ENCODE measurements at places on chromosomes 11 and 22.

GRCh38 chr11:6245536-6245935 lies 6.6 kb downstream of the CNGA4 start:
- no peak for DNase-seq
- no peaks in the 10 kb centered on the region for H3K36me3 ChIP-seq
- H3K4me3 ChIP-seq: no peak overlapping the region
- no peak overlapping the region for H3K27ac ChIP-seq

DNA sequence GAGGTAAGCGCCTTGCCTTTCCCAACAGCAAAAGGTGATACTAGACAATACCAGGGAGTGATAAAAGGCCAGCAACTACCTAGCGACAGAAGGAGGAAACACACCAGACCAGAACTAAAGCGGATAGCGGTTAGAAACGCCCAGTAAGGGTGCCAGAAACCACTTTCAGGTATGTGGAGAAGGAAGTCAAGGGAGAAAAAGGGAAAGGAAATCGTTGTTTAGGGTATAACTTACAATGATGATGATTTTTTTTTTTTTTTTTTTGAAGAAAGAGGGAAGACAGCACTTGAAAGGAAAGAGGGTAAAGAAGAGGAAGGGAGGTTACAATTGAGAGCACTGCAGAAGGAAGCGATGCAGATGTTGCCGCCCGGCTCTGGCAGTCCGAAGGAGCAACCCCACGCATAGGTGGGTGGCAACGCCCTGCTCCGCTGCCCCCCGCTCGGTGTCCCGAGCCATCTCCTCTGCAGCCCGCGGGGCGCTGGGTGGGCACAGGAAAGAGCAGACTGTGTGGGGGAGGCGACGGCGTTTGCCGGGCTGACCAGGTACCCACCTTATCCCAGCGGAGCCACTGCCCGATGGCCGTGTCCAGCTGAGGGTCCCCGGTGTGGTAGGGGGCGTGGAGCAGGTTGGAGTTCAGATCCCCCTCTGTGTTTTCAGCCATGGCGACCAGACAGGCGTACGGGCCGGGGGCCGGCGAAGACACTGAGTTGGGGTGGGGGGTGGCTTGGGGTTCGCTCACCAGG lies 561 bp downstream of the PGM2L1 start:
- DNase-seq: peak; percentile 37
- no peaks in the 10 kb centered on the region for H3K27me3 ChIP-seq
- no peaks in the 10 kb centered on the region for H3K36me3 ChIP-seq
- peaks cover 4% of the 10 kb centered on the region for H3K4me1 ChIP-seq

DNA sequence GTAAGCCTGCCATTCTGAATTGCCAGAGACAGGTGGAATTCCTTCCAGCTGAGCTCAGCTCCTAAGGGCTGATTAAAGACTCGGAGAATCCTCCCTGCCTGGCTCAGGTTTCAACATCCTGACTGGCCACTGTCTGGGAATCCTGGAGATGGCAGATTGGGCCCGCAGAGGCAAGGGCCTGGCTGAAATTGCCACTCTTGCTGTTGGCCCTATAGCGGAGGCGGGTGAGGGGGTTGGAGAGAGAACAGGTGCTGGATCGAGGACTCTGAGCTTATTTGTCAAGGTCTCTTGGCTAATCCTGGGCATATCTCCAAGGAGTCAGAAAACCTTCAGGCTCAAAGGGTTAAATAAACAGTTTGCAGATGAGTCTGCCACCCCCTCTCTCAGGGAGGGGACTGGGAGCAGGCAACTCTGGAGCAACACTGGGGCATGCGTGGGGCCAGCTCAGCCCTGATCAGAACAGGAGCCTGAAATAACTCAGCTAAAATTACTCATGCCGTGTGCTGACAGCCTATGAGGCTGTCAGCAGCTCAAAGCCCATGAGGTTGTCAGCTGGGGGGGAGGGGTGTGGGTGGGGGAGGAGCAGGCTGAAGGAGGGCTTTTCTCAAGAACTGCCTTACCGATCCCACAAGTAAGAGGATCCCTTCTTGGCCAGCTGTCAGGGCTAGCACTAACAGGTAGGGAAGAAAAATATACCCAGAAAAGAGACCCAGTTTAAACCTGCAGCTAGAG lies 14.7 kb upstream of the MFRP start:
- H3K4me3 ChIP-seq: no peak overlapping the region
- peaks cover 4% of the 10 kb centered on the region for H3K27me3 ChIP-seq
- peak overlapping the region; percentile 35 for H3K27ac ChIP-seq
- peak; percentile 73 for DNase-seq
- no peaks in the 10 kb centered on the region for H3K36me3 ChIP-seq
- peaks cover 18% of the 10 kb centered on the region for H3K4me1 ChIP-seq

- H3K27me3 ChIP-seq: peaks cover 3% of the 10 kb centered on the region
- DNase-seq: no peak
- H3K27ac ChIP-seq: peak overlapping the region; percentile 68
- no peaks in the 10 kb centered on the region for H3K36me3 ChIP-seq
- peaks cover 23% of the 10 kb centered on the region for H3K4me1 ChIP-seq
Measured at GRCh38 chr11:2913019-2913431, 16.2 kb downstream of the PHLDA2 start.

- no peaks in the 10 kb centered on the region for H3K27me3 ChIP-seq
- peaks cover 6% of the 10 kb centered on the region for H3K36me3 ChIP-seq
- DNase-seq: peak; percentile 91
- peak overlapping the region; percentile 81 for H3K27ac ChIP-seq
- H3K4me1 ChIP-seq: peaks cover 26% of the 10 kb centered on the region
- peak overlapping the region; percentile 20 for H3K4me3 ChIP-seq
Measured at GRCh38 chr22:45318168-45318557, 8.4 kb downstream of the FAM118A start.

DNA sequence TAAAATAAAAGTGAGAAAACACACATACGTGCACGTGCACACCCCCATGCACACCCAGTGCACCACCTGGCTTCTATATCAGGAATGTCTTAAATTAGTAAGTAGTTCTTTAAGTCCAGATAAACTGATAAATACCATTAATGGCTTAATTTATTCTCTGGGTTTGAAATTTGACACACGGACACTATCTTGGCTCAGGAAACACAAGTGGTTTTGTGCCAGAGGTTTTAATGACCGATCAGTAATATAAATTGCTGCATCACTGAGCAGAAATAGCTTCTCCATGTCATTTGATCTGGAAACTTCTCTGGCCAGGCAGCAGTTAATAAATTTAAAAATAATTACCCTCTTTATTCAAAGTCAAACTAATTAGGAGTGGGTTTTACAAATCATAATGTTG lies 101.5 kb upstream of the NNMT start:
- DNase-seq: no peak
- no peak overlapping the region for H3K4me3 ChIP-seq
- H3K36me3 ChIP-seq: no peaks in the 10 kb centered on the region
- no peak overlapping the region for H3K27ac ChIP-seq
- H3K4me1 ChIP-seq: peaks cover 8% of the 10 kb centered on the region

- peaks cover 3% of the 10 kb centered on the region for H3K36me3 ChIP-seq
- H3K4me3 ChIP-seq: peak overlapping the region; percentile 70
- H3K4me1 ChIP-seq: peaks cover 15% of the 10 kb centered on the region
- DNase-seq: peak; percentile 31
Measured at GRCh38 chr11:102451681-102452460, 694 bp downstream of the TMEM123 start.

DNA sequence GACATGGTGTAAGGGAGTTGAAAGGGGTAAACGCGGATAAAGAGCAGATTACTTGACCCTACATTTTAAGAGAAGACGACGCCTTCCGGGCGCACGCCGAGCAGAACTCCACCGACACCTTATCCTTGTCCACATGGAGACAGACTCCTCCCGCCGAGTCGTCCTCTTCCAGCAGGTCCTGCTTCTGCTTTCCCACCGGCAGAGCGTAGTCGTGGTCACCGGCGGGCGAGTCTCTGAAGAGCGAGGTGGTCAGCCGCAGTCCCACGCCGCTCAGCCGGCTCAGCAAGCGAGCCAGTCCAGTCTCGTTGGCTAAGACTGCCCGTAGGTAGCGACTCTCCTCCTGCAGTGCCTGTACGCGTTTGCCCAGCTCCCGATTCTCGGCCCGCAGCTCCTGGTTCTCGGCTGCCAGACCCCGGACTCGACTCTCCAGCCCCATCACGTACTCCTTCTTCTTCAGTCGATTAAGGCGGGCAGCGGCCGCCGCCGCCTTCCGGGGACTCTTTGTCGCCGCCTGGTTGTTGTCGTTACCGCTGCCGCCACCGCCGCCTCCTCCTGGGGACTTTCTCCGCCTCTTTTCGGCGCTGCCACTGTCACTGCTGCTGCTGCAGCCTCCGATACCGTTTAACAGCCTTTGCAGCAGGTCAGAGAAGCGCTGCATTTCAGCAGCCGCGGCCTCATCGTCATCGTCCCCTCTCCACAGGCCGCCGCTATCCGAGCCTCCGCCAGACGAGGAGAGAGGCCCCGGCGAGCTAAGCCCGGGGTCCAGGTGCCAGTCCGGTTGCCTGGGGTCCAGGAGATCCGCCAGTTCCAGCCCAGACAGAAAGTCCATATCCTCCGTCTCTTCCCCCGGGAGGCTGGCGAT lies 945 bp downstream of the CREBZF start:
- peak; percentile 29 for DNase-seq
- peak overlapping the region; percentile 95 for H3K4me3 ChIP-seq
- H3K4me1 ChIP-seq: peaks cover 20% of the 10 kb centered on the region
- no peaks in the 10 kb centered on the region for H3K27me3 ChIP-seq
- peak overlapping the region; percentile 98 for H3K27ac ChIP-seq

- no peaks in the 10 kb centered on the region for H3K27me3 ChIP-seq
- H3K27ac ChIP-seq: peak overlapping the region; percentile 93
- peaks cover 26% of the 10 kb centered on the region for H3K4me1 ChIP-seq
- peak; percentile 97 for DNase-seq
- H3K4me3 ChIP-seq: peak overlapping the region; percentile 12
Measured at GRCh38 chr11:83051760-83052671, 19.7 kb downstream of the RAB30 start.

DNA sequence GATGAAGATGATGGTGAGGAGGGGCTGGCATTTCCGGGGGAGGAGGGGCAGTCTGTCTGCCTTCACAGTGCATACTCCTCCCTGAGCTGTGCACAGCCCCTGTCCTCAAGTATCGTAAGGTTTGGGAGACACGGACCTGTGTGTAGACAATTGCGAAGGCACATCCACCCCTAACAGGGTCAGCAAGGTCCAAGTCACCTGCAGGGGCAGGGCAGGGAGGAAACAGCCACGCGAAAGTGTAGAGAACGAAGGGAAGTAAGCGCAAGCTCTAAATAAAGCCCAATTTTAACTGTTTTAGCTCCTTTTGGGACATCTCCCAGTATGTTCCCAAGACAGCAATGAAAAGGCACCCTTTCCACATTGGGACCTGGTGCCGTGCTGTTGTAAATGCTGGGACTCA lies 448.2 kb downstream of the TBC1D22A start:
- no peaks in the 10 kb centered on the region for H3K4me1 ChIP-seq
- H3K27me3 ChIP-seq: no peaks in the 10 kb centered on the region
- H3K36me3 ChIP-seq: no peaks in the 10 kb centered on the region
- DNase-seq: no peak

GRCh38 chr11:75014129-75014528 lies 25.4 kb downstream of the NEU3 start:
- H3K4me1 ChIP-seq: peaks cover 2% of the 10 kb centered on the region
- H3K27me3 ChIP-seq: no peaks in the 10 kb centered on the region
- no peak overlapping the region for H3K4me3 ChIP-seq
- H3K36me3 ChIP-seq: no peaks in the 10 kb centered on the region

GRCh38 chr22:36391638-36392037 lies 3.9 kb upstream of the MYH9 start:
- no peak overlapping the region for H3K27ac ChIP-seq
- H3K27me3 ChIP-seq: no peaks in the 10 kb centered on the region
- no peak for DNase-seq
- H3K36me3 ChIP-seq: no peaks in the 10 kb centered on the region

DNA sequence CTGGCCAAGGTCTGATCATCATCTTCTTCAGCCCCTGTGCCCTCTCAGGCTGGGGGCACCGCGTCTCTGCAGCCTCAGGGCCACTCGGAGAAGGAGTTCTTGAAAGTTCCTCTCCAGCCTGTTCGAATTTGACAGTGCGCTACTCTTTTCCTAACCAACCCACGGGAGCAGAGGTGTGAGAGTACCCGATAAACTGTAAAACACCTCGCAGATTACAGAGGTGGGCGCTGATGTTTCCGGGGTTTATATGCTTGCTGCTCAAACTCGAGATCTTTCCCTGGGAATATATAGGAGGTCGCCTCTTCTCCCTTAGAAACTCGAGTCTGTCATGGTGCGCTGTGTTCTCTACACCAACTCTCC lies 515 bp downstream of the CTR9 start:
- peak overlapping the region; percentile 90 for H3K27ac ChIP-seq
- peaks cover 18% of the 10 kb centered on the region for H3K36me3 ChIP-seq
- no peak for DNase-seq

DNA sequence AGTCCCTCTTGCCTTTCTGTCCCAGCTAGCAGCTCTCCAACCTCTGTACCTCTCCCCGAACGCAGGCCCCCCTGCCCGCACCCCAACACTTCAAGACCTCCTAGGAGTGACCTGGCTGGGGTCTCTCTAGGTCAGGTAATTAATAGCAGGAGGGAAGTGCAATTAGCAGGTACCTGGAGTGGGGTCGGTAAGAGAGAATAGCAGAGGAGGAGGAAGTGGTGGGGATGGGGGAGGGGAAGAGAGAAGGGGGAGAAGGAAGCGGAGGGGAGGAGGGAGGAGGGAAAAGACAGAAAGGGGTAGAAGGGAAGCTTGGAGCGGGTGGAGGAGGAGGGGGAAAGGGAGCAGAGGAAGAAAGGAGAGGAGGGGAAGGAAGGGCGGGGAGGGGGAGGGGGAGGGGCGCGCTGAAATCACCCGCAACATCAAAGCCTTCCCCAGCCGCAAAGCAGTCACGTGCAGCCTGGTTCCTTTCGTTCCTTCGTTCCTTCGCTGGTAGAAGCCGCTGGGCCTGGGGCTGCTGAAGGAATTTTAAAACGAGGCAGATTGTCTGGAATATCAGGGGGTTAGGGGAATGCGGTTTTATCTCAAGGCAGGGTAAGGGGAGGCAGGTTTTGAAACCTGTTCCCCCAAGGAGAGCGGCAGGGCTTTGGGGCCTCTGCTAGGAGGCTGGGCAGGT lies 29.3 kb upstream of the TCF20 start:
- peaks cover 3% of the 10 kb centered on the region for H3K4me1 ChIP-seq
- H3K27ac ChIP-seq: no peak overlapping the region
- no peaks in the 10 kb centered on the region for H3K36me3 ChIP-seq
- H3K4me3 ChIP-seq: no peak overlapping the region

GRCh38 chr11:67354075-67355022 lies 1.0 kb upstream of the POLD4 start:
- no peaks in the 10 kb centered on the region for H3K27me3 ChIP-seq
- no peaks in the 10 kb centered on the region for H3K36me3 ChIP-seq
- peak; percentile 94 for DNase-seq
- H3K27ac ChIP-seq: peak overlapping the region; percentile 95
- peaks cover 63% of the 10 kb centered on the region for H3K4me1 ChIP-seq
- H3K4me3 ChIP-seq: peak overlapping the region; percentile 73

DNA sequence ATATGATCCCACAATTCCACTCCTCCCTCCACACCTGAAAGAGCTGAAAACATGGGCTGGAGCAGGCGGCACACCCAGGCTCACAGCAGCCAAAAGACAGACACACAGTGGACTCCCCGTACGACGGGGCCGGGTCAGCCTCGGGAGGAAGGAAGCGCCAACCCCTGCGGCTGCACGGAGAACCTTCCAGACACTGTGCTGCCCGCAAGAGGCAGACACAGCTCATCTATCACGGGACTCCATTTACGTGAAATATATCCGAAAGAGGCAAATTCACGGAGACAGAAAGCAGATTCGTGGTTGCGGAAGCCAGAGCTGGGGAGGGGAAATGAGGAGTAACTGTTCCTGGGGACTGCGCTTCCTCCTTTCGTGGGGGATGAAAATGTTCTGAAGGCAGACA lies 165.0 kb downstream of the BRD1 start:
- H3K4me3 ChIP-seq: no peak overlapping the region
- H3K27ac ChIP-seq: no peak overlapping the region
- no peak for DNase-seq
- H3K4me1 ChIP-seq: no peaks in the 10 kb centered on the region
- no peaks in the 10 kb centered on the region for H3K27me3 ChIP-seq
- H3K36me3 ChIP-seq: no peaks in the 10 kb centered on the region

GRCh38 chr11:44964526-44965209 lies 14.0 kb upstream of the TP53I11 start:
- no peaks in the 10 kb centered on the region for H3K4me1 ChIP-seq
- DNase-seq: no peak
- H3K4me3 ChIP-seq: no peak overlapping the region
- peaks cover 7% of the 10 kb centered on the region for H3K27me3 ChIP-seq

Data from astrocyte (in vitro differentiated cells and primary cell).